CD4-positive, CD25-positive, alpha-beta regulatory T cell (primary cell): ENCODE measurements at places on chromosomes 12 and 14. TPM values are rescaled to one million over a fixed set of nuclear protein-coding genes. Genes with fewer than 3 reads are reported as not detected.

The ASB2 gene
- total RNA-seq: 0.96 TPM

The LBHD2 gene
- total RNA-seq: not detected

The TTC6 gene
- total RNA-seq: not detected

The KRT75 gene
- total RNA-seq: not detected

The ERP27 gene
- total RNA-seq: 25.4 TPM

The FOXN4 gene
- total RNA-seq: not detected

The KRT71 gene
- not detected for total RNA-seq

The RFLNA gene
- not detected for total RNA-seq

The NTF3 gene
- not detected for total RNA-seq

The G2E3 gene
- 23.9 TPM for total RNA-seq

The FUT8 gene
- total RNA-seq: 59.2 TPM

The GZMB gene
- not detected for total RNA-seq

The CYP27B1 gene
- not detected for total RNA-seq

The SLC25A47 gene
- not detected for total RNA-seq

The APOF gene
- total RNA-seq: not detected

The TEX22 gene
- 3.1 TPM for total RNA-seq

The ACSM4 gene
- not detected for total RNA-seq
